Urothelium cell line (cell line): ENCODE measurements at places on chromosomes 2 and 18.

GRCh38 chr2:38419499-38419898 is 42.4 kb upstream of the ATL2 start:
- DNase-seq = no peak

GRCh38 chr2:157761520-157761919 is 114.6 kb downstream of the ACVR1 start:
- no peak for DNase-seq

GRCh38 chr2:160751021-160751420 is 257.4 kb upstream of the RBMS1 start:
- peak; percentile 32 for DNase-seq

DNA sequence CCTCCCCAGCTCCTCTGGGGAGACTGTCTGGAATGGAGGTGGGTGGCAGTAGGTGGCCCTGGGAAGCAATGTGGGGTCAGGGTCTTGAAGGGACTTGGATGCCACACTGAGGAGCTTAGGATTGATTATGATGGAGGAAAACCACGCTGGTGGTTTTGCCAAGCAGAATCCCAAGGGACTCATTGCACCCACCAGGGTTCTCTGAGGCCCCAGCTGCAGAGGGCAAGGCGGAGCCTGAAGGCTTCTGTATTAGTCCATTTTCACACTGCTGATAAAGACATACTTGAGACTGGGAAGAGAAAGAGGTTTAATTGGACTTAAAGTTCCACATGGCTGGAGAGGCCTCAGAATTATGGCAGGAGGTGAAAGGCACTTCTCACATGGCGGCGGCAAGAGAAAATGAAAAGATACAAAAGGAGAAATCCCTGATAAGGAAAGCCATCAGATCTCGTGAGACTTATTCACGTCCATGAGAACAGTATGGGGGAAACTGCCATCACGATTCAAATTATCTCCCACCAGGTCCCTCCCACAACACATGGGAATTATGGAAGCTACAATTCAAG is 87.2 kb upstream of the YWHAQ start:
- no peak for DNase-seq

GRCh38 chr2:213251618-213252017 is 32.6 kb upstream of the SPAG16 start:
- DNase-seq = peak; percentile 34

DNA sequence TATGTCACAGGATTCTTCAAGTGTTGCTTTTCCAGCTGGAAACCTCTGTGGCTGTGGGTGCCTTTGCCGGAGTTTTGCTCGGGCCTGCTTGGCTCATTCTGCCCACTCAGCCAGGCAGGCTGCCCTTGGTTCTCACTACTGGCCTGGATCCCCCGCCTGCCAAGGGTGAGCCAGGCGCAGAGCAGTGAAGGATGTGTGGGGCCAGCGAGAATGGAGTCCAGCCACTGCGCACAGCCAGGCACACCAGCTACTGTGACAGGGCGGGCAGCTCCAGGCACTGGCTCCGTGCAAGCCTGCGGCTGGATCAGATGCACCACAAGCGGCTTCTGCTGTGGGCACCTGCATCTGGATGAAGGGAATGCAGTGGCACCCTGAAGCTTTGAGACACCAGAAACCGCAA is 257.1 kb downstream of the RPRM start:
- DNase-seq = no peak

GRCh38 chr2:31286230-31286629 is 52.3 kb downstream of the EHD3 start:
- no peak for DNase-seq

DNA sequence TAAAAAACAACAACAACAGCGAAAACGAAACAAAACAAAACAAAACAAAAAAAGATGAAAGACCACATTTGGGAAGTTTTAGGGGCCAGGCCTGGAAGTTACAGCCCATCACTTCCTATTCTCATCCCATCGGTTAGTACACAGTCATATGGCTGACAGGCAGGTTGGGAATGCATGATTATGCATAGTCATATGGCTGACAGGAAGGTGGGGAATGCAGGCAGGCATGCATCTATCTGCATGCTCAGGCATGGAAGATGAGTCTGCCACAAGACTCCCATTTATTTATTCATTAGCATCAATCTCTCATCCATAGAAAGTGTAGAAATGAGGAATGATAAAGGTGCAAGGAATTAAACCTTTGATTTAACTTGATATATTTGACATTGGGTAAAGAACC is 325.3 kb upstream of the MEX3C start:
- DNase-seq = no peak

DNA sequence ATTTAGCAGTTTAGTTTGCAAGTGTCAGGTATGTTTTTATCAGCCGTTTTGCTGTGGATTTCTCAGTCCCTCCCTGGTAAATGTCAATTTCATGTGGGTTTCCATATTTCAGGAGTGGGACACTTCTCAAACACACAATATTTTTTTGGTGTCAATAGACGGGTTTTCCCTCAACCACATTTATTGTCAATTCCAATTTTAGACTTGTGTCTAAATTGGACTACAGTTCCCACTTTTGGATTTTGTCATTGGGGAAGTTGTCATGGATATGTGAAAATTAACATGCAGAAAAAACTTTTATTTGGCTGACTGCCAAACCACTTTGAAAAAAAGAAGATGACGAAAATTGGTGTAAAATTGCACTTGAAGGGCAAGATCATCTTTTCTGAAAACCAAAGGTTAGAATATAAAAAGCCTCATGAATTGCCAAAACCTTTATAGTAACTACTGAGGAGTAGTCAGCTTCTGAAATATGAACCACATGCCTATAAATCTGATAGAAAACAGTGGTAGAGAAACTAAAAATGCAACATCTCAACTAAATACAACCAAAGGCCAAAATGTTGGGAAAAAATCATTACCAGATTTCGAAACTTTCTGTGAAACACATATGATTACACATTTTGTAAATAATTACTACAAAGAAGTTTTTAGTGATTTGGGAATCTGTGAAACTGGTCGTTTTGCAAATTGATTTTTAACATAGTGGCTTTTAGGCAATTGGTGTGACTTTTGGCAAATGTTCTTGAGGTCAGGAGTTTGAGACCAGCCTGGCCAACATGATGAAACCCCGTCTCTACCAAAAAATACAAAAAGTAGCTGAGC is 106.4 kb downstream of the BCL2L11 start:
- no peak for DNase-seq

GRCh38 chr2:238149841-238150572 is 8.8 kb upstream of the ERFE start:
- no peak for DNase-seq

GRCh38 chr18:7830468-7830867 is 263.4 kb downstream of the PTPRM start:
- no peak for DNase-seq

DNA sequence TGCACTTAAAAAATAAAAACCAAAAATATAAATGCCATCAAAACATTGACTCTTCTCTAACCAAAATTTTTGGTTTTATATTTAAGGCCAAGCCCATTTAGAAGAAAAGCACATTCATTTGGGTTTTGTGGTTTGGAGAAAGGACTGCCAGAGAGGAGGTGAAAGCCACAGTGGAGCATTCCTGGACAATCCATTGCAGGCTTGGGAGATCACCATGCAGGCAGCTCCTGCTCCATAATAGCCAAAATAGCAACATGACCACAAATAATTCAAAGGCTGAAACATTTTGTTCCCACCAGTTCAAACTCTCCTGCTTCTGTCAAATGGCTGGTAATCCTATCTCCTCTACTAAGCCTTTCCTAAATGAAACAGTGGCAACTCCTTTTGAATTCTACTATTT is 73.5 kb downstream of the GALNT3 start:
- peak; percentile 42 for DNase-seq

DNA sequence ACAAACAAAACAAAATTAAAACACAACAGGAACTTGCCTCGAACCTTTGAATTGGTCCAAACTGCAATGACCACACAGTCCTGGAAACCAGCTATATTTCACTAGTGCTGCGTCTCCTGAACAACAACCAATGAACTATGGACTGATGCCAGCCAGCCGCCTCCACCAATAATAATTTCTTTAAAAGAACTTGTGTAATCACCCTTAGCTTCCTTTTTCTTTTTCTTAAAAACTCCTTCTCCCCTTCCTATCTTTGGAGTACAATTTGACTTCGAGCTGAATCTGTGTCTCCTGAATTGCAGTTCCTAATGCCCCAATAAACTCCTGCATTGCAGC is 1.6 kb upstream of the CXXC1 start:
- no peak for DNase-seq
